ENCODE measurements at places on chromosomes 11 and 22.

DNA sequence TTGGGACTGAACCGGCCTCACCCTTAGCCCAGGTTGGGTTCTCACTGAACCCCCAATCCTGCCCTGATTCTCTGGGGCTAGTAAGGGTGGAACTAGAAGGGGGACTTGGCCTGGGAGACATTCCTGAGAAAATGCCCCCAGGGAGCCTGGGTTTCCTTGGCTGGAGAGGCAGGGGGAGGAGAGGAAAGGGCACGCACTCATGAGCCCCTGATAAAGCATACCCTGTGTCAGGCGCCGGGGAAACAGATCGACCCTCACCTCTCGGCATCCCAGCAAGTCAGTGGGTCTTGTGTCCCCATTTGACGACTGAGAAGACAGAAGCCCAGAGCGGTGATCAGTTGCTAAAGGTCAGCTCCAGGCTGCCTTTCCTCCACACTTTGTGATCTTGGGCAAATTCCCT is 47.7 kb upstream of the RTL6 start:
- no peak for DNase-seq

DNA sequence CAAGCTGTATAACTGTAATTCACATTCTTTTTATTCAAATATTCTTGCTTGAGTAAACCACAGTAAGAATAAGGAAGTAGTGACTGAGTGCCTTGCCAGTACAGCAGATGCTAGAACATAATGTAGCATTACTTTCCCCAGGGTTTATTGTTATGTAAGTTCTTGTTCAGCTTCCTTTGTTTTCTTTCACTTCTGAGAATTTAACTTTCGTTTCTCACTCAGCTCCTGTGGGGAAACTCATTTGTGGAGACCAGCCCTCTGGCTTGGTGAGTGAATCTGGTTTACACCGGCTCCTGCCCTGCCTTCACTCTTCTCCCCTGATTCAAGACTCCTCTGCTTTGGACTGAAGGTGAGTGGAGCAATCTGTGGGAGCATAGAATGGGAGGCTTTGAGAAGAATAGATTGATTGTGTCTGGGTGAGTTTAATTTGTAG is at the start of gene TRIM22:
TRIM22 (plus strand) TSS at position 240 of the 433 bp plus-strand sequence. CDS start 6,443 bp downstream, outside the sequence.
- DNase-seq: peak; percentile 50

DNA sequence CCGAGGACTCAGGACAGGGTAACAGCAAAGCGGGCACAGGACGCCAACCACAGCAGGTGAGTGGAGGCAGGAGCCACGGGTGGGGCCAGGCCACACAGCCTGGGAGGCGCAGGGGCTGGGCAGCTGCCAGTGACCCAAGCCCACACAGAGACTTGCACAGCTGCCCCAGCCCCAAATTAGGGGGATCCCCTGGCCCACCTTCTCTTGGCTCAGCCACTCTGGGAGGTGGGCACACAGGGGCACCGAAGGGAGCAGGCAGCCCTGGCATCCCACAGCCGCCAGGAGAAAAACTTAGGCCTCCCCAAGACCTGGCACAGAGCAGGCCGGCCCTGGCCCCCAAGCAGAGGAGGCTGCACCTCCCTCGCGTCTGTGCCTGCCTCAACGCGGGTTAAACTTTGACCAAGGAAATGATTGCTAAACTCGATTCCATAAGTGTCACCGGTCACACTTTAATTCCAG is at the start of gene SLC22A12:
SLC22A12 (plus strand) TSS at position 458 of the 459 bp plus-strand sequence. CDS start 337 bp downstream, outside the sequence.
- no peak for DNase-seq

GRCh38 chr11:121683791-121684190 is 231.0 kb upstream of the SORL1-AS1 start:
- no peak for DNase-seq

DNA sequence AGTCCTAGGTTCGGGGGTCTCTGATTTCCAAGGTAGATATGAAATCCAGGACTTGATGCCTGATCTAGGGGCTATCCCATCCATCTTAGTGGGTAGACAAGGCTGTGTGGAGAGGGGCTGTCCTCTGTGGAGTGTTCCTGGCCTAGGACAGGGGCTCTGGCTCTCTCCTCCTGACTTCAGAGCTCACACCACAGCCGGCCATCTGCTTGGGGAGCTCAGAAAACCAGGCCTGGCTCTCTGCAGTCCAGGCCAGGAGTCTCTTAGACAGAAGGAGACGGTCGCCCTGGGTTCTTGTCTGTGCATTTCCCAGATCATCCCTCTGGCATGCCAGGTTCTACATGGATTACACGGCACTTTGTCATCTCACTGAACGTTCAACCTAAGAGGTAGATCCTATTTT is 17.9 kb downstream of the TUB start:
- DNase-seq: no peak

DNA sequence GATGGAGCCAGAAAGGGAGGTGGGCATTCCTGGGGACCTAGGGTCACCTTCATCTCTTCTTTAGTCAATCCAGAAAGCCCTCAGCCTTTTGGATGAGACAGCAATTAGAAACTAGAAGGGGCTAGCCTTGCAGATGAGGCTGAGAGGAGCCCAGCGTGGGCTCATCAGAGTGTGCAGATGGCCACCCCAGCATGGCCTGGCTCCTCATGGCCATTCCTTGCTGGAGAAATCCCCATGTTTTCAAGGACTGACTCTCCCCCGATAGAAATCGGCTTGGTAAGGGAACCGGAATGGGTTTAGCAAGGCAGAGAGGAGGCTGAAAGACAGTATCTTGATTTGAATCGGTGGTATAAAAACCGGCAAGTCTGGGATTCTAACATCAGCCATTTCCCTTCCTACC is 274.6 kb downstream of the BUD13 start:
- no peak for DNase-seq

- no peak for DNase-seq
Observed at GRCh38 chr11:119763071-119763728, 34.2 kb upstream of the NECTIN1 start.

DNA sequence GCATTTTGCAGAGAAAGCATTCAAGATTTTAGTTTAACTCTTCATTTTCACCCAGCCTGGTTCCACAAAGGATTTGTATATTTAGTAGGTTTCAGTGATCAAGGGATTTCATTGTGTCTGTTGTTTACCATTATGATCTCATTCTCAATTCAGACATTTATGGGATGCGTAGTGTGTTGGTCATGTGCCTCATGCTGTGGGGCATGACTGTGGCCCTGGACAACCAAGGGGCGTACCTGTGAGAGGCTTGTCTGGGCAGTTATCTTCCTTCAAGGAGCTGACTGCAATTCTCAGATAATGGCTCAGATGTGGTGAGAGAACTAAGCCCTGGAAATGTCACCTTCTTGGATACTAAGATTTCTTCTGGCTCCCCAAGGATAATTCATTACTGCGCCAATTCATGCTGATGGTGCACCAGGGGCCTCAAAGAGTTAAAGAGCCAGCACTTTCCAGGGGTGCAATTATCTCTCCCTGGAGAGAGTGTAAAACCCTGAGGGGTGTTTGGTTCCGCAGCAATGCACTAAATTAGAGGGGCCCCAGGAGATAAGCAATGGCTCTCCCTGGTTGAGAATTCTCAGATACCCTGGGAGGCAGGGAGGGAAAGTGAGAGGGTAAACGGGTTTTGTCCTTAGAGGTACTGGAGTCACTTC is 32.2 kb downstream of the SLC6A5 start:
- no peak for DNase-seq

DNA sequence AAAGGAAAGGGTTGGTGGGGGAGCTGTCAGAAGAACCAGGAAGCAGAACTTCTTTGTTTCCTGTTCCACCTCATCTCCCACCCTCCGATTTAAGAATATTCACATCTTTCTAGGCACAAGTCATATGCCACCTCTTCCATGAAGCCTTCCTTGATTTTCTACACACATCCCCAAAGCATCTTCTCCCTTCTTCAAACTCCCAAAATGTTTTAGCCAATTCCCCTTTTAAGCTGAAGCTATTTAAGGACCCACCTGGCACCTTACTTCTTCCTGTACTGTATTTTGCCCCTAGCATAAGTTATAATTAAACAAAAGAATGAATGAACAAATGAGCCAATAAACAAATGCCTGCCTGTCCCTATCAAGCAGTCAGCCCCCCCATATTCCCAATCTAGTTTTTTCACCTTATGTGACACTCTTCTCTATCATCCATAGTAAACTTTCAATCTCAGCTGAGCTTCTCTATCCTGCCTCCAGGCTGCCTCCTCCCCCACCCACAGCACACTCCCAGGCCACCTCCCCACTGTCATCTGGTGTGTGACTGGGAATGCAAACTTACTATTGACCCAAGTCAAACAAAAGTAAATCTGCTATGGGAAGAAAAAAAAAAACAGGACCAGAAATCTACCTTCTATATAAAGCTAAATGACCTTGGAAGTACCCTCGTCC is 3.9 kb downstream of the TNKS1BP1 start:
- peak; percentile 50 for DNase-seq

GRCh38 chr11:78214331-78215194 is 25.8 kb downstream of the USP35 start:
- DNase-seq: no peak

DNA sequence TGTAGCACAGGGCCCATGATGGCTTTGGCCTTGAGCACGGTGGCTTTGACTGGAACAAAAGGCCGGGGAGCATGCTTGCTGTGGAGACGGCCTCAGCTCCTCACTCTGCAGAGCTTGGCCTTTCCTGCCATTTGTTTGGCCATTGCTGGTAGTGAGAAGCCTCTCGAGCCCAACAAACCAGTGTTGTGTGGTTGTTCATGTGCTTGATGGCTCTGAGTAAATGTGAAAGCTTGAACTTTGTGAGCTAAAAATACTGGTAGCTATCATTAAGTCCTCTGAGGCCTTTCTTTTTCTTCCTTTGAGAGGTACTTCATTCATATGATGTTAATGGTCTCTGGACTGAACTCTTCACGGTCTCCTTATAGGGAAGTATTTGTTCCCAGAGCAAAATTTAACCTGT is 39.6 kb downstream of the NAT10 start:
- DNase-seq: no peak

DNA sequence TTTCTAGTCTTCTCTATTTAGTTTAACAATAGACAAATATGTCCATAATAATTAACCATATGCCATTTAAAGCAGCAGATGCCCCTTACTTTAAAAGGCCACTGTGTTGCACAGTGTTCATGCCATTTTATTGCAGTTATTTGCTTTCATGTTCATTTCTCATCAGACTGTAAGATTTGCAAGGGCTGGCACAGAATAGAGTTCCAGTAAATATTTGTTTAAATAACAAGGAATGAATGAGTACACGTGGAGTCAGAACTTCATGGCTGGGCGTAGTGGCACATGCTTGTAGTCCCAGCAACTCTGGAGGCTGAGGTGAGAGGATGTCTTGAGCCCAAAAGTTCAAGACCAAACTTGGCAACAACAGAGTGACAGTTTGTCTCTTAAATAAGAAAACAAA is 1228.6 kb downstream of the LRRC4C start:
- DNase-seq: no peak

GRCh38 chr22:32222991-32223390 is 18.1 kb upstream of the RFPL2 start:
- DNase-seq: no peak
